Activated CD4-positive, alpha-beta T cell treated with anti-CD3 and anti-CD28 coated beads, Interleukin-2, amount 10 ng/mL, durations not matched to agents 7 days and 5 days (primary cell): ENCODE measurements at places on chromosomes 7 and 10. TPM values are rescaled to one million over a fixed set of nuclear protein-coding genes. Genes with fewer than 3 reads are reported as not detected.

The TMEM229A gene
- not detected for total RNA-seq

The PRPS1L1 gene
- total RNA-seq, result not detected

The SGCE gene
- total RNA-seq, result not detected

The HMX2 gene
- total RNA-seq, result not detected

The FEZF1 gene
- total RNA-seq, result not detected
